ENCODE measurements at places on chromosomes 1 and 21.

DNA sequence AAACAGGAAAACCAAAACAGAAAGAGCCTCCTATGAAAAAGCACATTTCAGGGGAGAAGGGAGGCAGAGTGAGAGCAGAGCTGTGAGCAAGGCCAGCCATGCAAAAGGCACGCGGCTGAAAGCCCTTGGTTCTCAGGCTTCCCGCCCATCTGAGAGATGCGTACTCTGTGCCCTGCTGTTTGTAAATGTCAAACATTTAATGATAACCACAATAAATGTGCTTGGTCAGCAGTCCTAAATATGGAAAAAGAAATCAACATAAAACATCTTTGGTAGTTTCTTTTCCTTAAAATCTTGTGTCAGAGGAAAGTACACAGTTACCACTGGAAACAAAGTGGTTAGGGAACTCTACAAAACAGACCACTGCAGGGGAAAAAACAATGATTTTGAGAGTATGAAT lies 283.1 kb downstream of the DSCAM start:
- peak; percentile 68 for DNase-seq

DNA sequence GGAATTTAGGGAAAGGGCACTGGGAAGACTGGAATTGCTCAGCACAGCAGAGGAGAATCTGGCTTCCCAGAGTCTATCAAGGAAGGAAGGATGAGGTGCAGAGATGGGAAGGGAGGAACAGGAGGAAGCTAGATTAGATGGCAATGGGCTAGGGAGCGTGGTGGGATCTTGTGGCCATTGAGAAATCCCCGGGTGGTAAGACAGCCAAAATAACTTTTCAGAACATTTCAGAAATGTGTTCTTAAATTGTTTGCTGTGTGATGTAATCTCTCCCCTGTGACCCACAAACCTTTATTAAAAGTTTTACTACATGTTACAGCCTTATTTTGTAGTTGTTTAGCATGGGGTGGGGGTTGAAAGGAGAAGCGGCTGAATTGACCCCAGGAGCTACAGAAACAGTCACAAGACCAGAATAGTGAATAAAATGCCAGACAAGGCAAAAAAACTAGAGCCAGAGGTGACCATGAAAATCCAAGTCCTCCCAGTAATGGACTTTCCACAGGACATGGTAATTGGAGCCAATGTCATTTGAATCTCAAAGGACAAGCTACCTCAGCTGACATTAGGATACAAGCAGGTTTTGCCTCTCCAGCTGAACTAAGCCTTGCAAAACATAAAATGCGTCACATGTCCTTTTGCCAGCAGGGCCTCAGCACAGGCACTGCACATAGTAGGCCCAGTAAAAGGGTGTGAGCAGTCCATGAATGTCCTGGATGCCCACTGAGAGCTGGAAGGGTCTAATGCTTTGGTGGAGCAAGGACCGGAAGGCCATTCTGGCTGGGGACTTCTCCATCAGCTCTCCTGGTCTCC lies 980 bp upstream of the AHCYL1 start:
- DNase-seq: peak; percentile 8

DNA sequence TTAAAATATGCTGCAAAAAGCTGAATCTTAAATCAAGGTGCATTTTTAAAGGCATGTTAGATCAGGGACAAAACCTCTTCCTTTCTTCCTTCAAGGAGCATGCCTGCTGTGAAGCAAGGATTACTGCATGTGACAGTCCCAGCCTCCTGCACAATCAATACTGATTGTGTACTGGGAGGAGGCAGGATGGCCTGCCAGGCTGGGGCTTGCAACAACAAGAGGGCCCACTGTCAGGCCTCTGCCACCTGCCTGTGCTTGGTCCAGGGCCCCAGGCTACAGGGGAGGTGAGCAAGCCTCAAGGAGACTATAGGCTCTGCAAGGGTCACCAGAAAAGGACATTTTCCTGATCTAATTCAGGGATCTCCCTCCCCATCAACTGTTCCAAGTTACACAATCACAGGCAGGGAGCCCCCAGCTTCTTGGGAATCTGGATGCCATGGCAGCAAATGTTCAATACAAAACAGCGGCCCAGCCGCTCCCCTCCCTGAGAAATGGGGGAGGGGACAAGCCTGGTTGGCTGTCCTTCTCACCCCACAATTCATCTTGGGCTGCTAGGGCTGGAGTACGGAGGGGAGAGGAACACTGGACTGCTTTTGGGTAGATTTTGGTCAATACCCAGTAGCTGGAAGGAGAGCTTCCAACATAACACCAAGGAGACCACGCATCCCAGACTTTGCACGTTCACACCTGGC lies 76.7 kb downstream of the SSBP3 start:
- DNase-seq: no peak

DNA sequence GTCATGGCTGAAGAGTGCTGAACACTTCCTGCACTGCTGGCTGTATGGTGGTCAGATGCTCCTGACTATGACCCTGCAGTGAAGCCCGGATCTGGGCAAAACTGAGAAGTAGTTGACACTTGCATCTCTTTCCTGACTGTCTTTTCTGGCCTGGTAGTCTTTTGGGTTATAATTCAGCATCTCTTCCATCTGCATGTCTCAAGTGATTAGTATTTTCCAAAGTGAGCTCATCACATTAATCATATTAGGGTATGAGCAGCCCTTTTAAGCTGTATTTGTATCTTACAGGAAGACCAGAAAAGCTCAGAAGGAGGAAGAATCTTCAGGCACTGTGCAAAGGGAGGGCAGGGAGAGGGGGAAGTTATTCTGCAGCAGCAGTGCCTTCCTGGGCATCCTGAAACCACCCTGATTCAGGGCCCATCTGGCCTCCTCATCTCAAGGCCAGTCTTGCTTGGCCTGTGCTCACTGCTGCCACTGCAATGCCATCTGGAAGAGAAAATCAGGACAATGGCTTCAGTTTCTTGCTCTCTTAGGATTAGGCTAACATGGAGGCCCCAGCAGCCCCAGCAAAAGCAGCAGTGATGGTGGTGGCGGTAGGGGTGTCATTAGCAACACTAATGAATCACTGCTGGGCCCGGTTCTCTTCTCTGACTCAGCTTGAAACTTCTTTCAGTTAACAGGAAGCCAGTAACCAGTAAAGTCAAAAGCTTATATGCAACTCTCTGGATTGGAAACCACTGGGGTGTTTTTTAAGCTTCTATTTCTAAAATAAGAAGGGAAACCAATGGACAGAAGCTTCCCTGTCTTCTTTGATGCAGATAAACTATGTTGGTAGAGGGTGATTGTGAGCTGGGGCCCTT lies 63.3 kb upstream of the WDR26 start:
- DNase-seq: peak; percentile 99

GRCh38 chr1:213032651-213033050 lies 17.0 kb upstream of the ANGEL2 start:
- no peak for DNase-seq

DNA sequence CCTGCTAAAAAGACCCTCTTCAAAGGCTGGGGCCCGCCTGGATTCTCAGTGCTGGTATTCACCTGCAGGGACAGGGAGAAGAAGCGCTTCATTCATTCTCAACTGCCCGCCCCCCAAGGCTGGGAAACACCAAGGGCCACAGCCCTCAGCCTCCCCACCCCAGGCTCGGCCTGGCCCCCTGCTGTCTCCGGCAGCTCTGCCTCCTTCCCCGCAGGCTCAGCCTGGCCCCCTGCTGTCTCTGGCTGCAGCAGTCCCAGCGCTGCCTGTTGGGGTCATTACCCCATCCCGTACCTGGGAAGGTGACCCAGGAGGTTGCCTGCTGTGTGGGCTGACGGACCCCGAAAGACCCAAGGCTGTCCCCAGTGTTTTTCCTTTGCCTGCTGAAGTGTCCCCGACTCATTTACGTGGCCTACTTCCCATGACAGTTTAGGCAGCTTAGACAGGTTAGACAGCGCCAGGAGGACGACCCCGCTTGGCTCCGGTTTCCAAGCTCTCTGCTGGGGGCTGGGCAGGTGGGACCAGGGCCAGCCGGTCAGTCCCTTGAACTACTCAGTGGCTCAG lies 22.9 kb upstream of the CLSTN1 start:
- DNase-seq: no peak

GRCh38 chr1:42034426-42034825 lies 115.7 kb upstream of the HIVEP3 start:
- peak; percentile 71 for DNase-seq

DNA sequence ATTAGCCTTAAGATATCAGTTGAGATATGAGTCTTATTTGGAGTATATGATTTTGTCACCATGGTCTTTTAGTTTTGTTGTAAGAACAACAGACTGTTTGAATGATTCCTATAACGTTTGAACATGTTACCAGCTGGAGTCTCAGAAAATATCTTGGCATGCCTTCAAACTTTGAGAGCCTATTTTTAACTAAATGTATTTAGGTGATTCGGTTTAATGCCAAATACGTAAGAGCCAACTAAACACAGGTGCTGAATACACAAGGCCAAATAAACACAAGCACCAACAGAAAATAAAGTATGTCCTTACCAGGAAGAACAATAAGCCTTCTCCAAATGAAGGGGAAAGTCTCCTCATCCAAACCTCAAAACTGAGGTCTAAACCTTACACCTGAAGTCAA lies 48.6 kb downstream of the PRKACB start:
- no peak for DNase-seq

DNA sequence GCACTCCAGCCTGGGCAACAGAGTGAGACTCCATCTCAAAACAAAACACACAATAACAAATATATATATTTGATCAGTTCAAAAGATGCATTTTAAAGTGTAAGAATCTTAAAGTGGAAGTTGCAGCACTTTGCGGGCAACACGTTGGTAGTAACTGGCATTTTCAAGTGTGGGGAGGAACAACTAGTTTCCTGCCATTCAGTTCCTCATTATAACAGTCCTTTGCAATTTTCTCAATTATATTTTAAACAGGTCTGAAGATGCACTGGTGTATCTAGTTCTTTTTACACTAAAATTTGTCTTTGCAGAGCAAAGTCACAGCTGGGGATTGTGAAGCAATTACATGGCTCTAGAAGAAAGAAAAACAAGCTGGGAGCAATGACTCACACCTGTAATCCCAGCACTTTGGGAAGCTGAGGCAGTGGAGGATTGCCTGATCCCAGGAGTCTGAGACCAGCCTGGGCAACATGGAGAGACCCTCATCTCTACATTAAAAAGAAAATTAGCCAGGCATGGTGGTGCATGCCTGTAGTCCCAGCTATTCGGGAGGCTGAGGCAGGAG lies 25.3 kb downstream of the RRAGC start:
- DNase-seq: peak; percentile 81

DNA sequence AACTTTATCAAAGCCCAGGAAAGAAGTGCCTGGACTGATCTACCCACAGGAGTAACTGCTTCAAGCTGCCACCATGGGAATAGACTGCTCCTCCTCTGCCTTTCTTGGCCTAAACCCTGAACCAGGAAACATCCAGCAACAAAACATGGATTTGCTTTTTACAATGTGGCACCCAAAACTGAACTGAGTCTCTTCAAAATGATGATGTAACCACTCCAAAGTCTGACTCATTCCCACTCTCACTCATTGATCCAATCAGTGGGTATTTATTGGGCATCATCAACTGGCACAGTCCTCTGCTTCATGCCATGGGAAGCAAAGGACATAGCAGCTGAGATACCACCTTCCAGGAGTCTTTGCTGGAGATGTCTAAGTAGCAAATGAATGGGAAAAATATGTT lies 23.5 kb downstream of the CYP4A22 start:
- DNase-seq: no peak

- no peak for DNase-seq
Measured at GRCh38 chr1:39081271-39082009, 55.3 kb downstream of the NDUFS5 start.

GRCh38 chr21:46443910-46444309 lies 14.8 kb upstream of the DIP2A start:
- DNase-seq: no peak

GRCh38 chr1:185787238-185787637 lies 53.0 kb downstream of the HMCN1 start:
- no peak for DNase-seq

- no peak for DNase-seq
Measured at GRCh38 chr1:75074831-75075395, 59.3 kb upstream of the LHX8 start.

DNA sequence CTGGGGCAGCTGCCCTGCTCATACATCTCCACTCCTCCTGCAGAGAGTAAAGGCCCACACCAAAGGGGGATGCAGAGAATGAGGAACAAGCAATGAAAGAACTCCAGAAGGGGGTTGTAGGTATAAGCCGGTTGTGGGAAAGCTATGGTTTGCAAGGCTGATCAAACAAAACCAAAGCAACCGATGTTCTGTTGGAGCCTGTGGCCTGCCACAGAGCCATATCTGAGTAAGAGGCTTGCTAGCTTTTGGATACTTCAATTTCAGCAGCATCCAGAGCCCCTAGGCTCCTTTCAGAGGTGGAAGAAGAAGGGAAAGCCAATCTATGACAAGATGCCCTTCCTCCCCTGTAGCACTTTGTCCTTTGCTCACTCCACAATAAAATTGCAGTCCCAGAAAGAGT lies 163.2 kb downstream of the RRAGC start:
- DNase-seq: no peak

GRCh38 chr1:62901650-62902049 lies 117.7 kb downstream of the ATG4C start:
- DNase-seq: no peak

DNA sequence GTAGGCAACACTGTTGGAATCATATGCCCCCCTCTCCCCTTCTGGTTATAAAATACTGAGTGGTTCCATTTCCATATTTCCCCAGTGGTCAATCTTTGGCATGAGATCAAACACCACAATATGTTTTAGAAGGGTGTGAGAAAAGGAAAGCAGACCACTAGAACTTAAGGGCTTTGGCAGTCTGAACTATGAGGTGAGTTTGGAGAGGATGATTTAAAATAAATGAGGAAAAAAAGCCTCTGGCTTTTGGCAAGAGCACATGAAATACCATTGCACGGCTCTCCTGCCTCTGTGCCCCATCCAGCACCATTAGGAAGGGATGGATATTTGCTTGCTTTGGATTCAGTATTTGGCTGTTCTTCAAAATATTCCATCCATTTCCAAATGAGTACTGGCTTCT lies 339.5 kb upstream of the C1orf87 start:
- DNase-seq: no peak

DNA sequence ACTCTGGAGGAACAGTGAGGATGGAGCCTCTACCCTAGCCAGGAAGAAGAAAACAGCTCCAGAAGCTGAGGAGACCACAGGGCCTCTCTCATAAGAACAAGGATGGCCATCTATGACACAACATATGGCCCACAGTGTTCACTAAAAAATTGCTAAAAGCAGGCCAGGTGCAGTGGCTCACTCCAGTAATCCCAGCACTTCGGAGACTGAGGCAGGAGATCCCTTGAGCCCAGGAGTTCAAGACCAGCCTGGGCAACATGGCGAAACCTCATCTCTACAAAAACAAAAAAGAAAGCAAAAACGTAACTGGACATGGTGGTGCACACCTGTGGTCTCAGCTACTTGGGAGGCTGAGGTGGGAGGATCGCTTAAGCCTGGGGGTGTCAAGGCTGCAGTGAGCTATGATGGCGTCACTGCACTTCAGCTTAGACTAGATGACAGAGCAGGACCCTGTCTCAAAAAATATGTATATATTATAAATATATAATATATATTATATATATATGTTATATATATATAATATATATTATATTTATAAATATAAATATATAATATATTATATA lies 103.1 kb downstream of the TOMM20 start:
- no peak for DNase-seq

DNA sequence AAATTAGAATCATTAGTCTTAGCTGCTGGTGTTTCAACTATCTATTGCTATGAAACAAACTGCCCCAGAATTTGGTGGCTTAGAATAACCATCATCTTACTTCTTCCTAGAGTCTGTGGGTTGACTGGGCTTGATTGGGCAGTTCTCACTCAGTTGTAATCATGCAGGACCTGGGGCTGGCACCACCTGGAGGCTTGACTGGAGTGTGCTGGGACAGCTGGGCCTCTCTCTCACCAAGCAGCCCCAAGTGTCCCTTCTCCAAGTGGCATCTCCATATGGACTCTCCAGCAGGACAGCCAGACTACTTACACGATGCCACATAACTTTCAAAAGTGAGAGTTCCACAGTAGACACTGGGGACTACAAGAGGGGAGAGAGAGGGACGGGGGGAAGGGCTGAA lies 140.3 kb upstream of the ATP1B1 start:
- DNase-seq: no peak
